NCI-H146 (cell line): ENCODE measurements at places on chromosomes 12 and 14.

GRCh38 chr14:95659990-95660385, 26.2 kb upstream of the TCL1B start:
- DNase-seq = no peak

DNA sequence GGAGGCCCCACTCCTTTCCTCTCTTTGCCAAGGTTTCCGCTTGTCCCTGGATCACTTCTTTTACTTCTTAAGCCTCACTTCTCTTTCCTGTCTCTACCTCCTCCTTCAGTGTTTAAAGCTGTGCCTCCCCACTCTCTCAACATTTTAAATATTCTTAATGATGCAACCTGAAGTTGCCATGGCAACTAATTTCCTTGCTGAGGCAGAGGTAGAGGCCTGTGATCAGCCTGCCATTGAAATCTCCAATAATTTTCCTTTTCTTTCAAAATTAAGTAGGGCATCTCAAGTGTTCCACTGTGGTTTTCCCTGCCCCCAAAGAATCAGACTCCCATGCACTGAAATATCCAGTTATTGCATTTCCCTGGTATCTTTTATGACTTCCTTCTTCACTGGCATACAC, 108.6 kb upstream of the VRK1 start:
- no peak for DNase-seq

- DNase-seq = no peak
These were observed 30.1 kb upstream of the PNMA1 start for GRCh38 chr14:73744175-73744867.

GRCh38 chr14:70350078-70350477, 9.4 kb downstream of the COX16 start:
- DNase-seq = no peak

- no peak for DNase-seq
These were observed 56.3 kb downstream of the SETD3 start for GRCh38 chr14:99424306-99424877.

- no peak for DNase-seq
These were observed 20.9 kb downstream of the RASAL1 start for GRCh38 chr12:113114447-113115178.

GRCh38 chr12:113041560-113041959, 15.0 kb upstream of the DTX1 start:
- DNase-seq = no peak

DNA sequence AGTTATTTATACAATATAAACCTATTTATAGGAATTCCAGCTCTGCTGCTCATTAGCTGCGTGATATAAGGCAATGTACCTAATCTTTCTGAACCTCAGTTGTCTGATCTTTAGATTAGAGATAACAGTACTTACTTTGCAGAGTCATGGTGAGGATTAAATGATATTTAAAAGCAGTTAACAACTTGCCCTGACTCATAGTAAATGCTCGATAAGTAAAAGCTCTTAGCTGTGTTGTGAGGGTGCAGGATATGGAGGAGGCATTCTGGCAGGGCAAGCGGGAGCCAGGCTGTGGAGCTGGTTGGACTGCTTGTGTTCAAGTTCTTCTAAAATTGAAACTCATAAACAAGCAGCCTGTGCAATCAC, 140.0 kb upstream of the PRICKLE1 start:
- no peak for DNase-seq

DNA sequence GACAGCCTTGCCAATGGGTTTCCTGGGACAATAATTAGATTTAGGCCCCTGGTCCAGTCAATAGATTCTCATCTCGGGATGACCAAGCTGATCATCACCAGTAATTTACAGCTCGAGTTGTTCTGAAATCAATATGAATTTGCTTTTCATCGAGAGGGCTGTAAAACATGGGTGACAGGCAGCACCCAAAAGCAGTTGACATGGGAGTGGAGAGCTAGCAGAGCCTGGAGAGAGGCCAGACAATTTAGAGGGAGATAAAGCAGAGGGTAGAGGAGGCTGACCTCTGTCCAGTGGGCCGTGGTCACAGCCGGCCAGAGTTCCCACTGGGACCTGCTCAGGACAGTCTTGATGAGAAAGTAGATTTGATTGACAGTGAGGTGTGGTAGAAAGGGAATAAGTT, 157.3 kb downstream of the ASCL4 start:
- no peak for DNase-seq

GRCh38 chr12:85630851-85631250, 205.4 kb downstream of the RASSF9 start:
- DNase-seq = no peak

DNA sequence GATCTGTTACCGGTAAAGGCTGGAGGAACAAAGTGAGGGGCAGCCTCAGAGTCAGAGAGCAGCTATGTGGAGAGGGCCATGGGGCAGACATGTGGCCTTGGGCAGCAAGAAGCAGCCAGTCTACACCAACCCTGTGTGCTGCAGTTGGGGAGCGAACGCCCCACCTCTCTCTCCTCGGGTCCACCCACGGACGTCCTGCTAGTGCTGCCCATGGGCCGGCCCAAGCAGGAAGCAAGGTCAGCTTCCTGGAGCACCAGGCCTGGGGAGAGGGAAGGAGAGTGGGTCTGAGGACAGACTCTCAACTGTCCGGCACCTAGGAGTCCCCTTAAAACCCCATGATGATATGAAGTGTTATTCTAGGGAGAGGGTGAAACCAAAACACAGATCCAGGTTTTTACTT, 254.8 kb upstream of the FKBP4 start:
- no peak for DNase-seq

GRCh38 chr12:85190728-85191127, 89.3 kb upstream of the ALX1 start:
- no peak for DNase-seq

DNA sequence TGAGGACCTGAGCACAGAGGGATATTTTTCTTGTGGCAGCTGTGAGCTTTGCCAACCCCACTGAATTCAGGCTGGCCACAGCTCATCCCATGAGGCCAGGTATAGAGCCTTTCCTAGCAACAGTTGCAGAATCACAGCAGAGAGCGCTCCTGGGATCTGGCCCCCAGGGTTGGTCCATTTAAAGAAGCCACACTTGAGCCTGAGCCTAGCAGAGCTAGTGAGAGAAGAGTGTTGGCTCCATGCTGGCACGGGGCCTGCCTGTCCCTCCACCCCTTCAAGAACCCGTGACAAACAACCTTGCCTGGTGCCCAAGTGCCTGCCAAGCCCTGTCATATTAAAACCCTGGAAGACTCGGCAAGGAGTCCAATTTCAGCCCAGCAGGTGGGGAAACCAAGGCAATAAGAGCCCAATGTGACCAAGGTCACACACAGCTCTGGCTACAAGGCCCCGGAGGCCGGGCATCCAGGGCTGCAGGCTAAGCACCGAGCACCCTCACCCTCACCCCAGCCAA, 91.6 kb downstream of the LRRC74A start:
- DNase-seq = no peak

GRCh38 chr12:4555804-4556203, 6.2 kb upstream of the DYRK4 start:
- no peak for DNase-seq

GRCh38 chr12:70260646-70261045, 17.4 kb downstream of the CNOT2 start:
- no peak for DNase-seq

DNA sequence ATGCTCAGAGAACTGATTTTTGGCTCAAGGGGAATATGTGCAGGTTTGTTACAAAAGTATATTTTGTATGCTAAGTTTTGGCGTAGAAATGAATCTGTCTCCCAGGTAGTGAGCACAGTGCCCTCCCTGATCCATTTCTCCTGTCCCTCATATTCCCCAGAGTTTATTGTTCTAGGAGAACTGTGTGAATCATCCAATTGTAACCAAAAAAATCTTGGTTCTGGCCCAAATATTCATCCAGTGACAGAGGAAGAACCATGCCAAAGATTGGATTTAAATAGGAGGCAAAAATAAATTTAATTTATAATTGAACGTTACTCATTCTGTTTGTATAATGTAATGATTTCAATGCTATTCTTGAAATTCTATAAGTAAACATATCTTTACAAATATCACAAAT, 4.8 kb downstream of the CATSPERB start:
- no peak for DNase-seq

- no peak for DNase-seq
These were observed 815.8 kb downstream of the BCL11B start for GRCh38 chr14:98456231-98456630.

DNA sequence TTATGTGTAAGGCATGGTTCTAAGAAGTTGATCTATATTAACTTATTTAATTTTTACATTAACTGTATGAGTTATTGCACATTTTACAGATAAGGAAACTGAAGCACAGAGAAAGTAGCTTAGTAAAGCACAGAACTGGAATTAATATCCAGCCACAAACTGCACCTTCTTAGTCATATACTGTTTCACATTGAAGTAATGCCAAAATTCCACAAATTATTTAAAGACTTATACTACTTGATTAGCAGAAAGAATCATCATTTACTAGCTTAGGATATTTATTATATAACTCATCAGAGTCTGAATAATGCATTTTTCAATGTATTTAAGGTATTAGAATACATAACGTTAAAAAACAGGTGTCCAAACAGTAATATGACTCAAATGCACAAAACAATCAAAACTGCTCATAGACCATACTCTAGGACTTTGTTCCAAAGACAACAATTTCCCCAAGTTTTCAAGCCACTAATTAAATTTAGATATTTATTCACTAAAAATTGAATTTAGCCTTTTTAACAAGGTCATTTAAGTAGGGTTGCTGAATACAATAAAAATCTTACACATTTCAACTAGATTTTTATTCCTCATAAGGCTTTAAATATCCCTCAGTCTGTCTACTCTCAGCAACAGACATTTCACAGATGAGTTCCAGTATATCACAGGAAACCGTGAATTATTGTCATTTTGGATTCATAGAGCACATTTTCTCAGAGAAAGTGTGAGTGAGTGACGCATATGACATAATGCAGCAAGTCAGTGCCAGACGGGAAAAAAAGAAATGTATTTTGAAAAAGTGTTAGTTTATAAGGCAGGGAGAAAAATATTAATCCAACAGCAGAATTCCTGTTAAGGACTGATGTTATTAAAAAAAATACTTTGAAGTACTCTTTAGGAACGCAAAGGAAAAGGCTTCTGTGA, 782.5 kb downstream of the TMTC2 start:
- no peak for DNase-seq

- DNase-seq = no peak
These were observed 98.8 kb upstream of the PDE3A start for GRCh38 chr12:20269337-20270067.

DNA sequence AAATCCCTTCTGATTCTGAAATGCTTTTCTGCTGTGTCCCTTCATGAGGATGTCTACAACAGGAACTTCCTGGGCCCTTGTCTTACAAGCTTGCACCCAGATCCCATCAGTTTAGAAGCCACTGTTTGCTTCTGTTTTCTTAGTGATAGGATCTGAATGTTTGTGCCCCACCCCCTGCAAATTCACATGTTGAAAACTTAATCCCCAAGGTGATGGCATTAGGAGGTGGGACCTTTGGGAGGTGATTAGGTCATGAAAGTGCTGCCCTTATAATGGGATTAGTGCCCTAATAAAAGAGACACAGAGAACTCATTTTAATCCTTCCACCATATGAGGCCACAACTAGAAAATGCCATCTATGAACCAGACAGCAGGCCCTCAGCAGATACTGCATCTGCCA, 36.0 kb upstream of the GNPNAT1 start:
- no peak for DNase-seq

- no peak for DNase-seq
These were observed 66.5 kb downstream of the COCH start for GRCh38 chr14:30940886-30941285.

DNA sequence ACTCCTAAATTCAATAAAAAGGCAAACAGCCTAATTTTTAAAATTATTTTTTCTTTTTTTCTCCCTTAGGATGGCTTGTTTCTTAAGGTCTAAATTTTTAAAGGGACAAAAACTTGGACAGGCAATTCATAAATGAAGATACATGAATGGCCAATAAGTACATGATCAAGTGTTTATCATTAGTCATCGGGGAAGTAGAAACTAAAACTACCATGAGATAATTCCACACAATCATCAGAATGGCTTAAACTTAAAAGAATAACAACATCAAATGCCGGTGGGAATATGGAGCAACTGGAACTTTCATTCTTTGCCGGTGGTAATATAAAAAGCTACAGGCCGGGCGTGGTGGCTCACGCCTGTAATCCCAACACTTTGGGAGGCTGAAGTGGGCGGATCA, 29.1 kb downstream of the MOK start:
- DNase-seq = no peak

- DNase-seq = no peak
These were observed 34.5 kb upstream of the LGALS3 start for GRCh38 chr14:55094292-55095157.
